ENCODE measurements at places on chromosomes 4 and X. TPM values are rescaled to one million over a fixed set of nuclear protein-coding genes. Genes with fewer than 3 reads are reported as not detected.

The ADAM29 gene
- total RNA-seq, result not detected

The SLC4A4 gene
- total RNA-seq, result 0.15 TPM

The CT45A2 gene
- total RNA-seq, result not detected

The FAM9B gene
- not detected for total RNA-seq

The GYPB gene
- total RNA-seq, result not detected

The MAGEA10 gene
- not detected for total RNA-seq

The CT83 gene
- total RNA-seq, result not detected

The POLN gene
- 2.1 TPM for total RNA-seq

DNA sequence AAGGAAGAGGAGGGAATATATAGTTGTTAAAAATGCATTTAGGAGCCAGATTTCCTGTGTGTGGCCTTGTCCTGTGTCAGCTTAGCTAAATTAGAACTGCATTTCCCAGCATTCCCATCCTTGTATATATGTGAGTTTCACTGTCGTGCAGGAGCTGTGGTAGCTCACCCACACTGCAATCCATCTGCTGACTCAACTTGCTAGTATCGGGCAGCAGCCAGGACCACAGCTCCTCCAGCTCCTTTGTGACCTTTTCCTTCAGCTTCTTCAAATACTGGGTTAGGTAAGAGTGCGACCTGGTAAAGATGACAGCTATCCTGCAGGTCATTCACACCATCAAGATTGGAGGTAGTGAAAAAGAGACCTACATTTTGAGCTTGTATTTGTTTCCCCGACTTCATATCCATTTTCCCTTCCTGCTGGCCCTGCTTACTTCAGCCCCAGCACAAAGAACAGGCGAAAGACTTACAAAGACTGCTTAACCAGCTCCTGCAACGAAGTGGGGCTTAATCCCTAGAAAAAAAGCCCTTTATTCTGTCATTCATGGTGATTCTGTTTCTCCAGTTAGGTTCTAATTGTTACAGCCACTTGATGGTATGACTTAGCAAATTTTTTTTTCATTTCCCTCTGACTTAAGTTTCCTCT is 11.4 kb downstream of the ASIC5 start:
- no peak for DNase-seq
- H3K36me3 ChIP-seq, result no peaks in the 10 kb centered on the region
- H3K4me1 ChIP-seq, result no peaks in the 10 kb centered on the region
- H3K27ac ChIP-seq, result no peak overlapping the region

- no peaks in the 10 kb centered on the region for H3K27me3 ChIP-seq
- peaks cover 50% of the 10 kb centered on the region for H3K4me1 ChIP-seq
- no peak for DNase-seq
- peak overlapping the region; percentile 76 for H3K4me3 ChIP-seq
- H3K36me3 ChIP-seq, result peaks cover 1% of the 10 kb centered on the region
- H3K27ac ChIP-seq, result peak overlapping the region; percentile 98
Measured at GRCh38 chrX:56762707-56763555, 33.9 kb downstream of the NBDY start.

DNA sequence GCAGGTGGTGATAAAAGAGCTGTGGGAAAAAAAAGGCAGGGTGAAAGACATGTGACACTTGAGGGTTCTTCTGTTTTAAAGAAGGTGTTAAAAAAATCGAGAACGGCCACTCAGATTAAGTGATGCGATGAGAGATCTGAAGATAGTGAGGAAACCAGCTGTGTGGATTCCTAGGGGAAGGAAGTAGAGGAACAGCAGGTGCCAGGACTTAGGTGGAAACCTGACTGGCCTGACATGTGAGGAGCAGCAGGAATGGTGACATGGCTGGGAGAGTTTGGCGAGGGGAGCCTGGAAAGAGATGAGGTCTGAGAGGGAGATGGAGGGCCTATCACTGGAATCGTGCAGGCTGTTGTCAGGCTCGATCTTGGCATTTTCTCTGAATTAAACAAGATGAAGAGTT is 55.5 kb downstream of the BMPR1B start:
- H3K27me3 ChIP-seq, result peaks cover 2% of the 10 kb centered on the region
- no peak overlapping the region for H3K4me3 ChIP-seq
- no peaks in the 10 kb centered on the region for H3K4me1 ChIP-seq
- no peak overlapping the region for H3K27ac ChIP-seq
- H3K36me3 ChIP-seq, result no peaks in the 10 kb centered on the region

- H3K4me3 ChIP-seq, result peak overlapping the region; percentile 91
- peaks cover 35% of the 10 kb centered on the region for H3K4me1 ChIP-seq
- peak overlapping the region; percentile 85 for H3K27ac ChIP-seq
- H3K36me3 ChIP-seq, result peaks cover 7% of the 10 kb centered on the region
- DNase-seq, result peak; percentile 34
Measured at GRCh38 chr4:153345012-153345981, 809 bp downstream of the MND1 start.

DNA sequence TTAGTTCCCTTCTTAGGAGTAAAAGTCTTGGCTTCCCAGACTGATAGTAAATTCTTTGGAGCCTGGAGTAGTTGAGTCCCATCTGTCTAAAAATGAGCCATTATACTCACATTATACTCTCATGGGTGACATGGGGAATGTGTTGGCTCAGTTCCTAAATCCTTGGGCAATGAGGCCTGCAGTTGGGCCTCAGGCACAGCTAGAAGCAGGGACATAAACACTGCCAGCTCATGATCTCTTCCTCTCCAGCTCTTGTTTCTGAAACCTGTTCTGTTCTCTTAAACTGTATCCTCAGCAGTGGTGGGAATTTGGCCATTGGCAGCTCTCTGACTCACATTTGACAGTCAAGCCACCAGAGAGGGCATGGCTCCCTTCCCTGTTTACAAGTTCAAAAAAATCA is 212.5 kb downstream of the SPATA18 start:
- H3K4me1 ChIP-seq, result no peaks in the 10 kb centered on the region
- no peak overlapping the region for H3K27ac ChIP-seq
- H3K27me3 ChIP-seq, result no peaks in the 10 kb centered on the region
- H3K4me3 ChIP-seq, result no peak overlapping the region
- H3K36me3 ChIP-seq, result no peaks in the 10 kb centered on the region
- DNase-seq, result no peak

DNA sequence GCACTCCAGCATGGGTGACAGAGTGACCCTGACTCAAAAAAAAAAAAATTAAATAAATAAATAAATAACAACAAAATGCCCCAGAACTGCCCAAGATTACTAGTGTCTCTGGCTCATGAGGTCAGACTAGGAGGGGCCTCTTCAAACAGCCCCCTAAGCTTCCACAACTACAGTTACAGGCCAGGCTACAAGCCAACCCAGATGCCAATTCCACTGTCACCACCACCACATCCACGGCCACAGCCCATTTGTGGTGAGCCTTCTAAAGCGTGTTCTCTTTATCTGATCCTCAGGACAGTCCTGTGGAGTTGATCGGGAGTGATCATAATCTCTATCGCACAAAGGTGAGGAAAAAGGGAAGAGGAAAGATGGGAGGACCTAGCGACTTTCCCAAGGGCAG is 36.6 kb downstream of the IGFBP7 start:
- no peak overlapping the region for H3K27ac ChIP-seq
- no peak for DNase-seq

- H3K27ac ChIP-seq, result peak overlapping the region; percentile 44
- no peak for DNase-seq
Measured at GRCh38 chr4:174324725-174325124, 41.0 kb downstream of the CEP44 start.

GRCh38 chr4:15702941-15703403 is at the start of gene BST1:
Gene BST1, plus strand, starts transcription at chr4:15703065. Its CDS starts 80 bp downstream, at chr4:15703145.
- no peaks in the 10 kb centered on the region for H3K4me1 ChIP-seq
- H3K27ac ChIP-seq, result no peak within 1 kb of the TSS
- H3K4me3 ChIP-seq, result peak within 1 kb of the TSS; percentile 87
- H3K36me3 ChIP-seq, result no peaks in the 10 kb centered on the region
- peak; percentile 41 for DNase-seq

GRCh38 chr4:142272452-142272851 is 573.6 kb downstream of the INPP4B start:
- peaks cover 3% of the 10 kb centered on the region for H3K36me3 ChIP-seq
- H3K4me1 ChIP-seq, result peaks cover 6% of the 10 kb centered on the region
- H3K4me3 ChIP-seq, result no peak overlapping the region
- no peak overlapping the region for H3K27ac ChIP-seq
- no peaks in the 10 kb centered on the region for H3K27me3 ChIP-seq

GRCh38 chr4:42555828-42556227 is 101.1 kb downstream of the ATP8A1 start:
- H3K4me1 ChIP-seq, result no peaks in the 10 kb centered on the region
- H3K4me3 ChIP-seq, result no peak overlapping the region
- DNase-seq, result no peak
- H3K36me3 ChIP-seq, result peaks cover 2% of the 10 kb centered on the region
- no peaks in the 10 kb centered on the region for H3K27me3 ChIP-seq

GRCh38 chrX:104854188-104854587 is 288.2 kb downstream of the IL1RAPL2 start:
- H3K4me3 ChIP-seq, result no peak overlapping the region
- no peak overlapping the region for H3K27ac ChIP-seq
- H3K27me3 ChIP-seq, result peaks cover 1% of the 10 kb centered on the region
- no peak for DNase-seq

GRCh38 chr4:153649572-153649991 is 34.5 kb upstream of the TLR2 start:
- no peak overlapping the region for H3K27ac ChIP-seq
- H3K4me3 ChIP-seq, result no peak overlapping the region
- no peaks in the 10 kb centered on the region for H3K36me3 ChIP-seq

DNA sequence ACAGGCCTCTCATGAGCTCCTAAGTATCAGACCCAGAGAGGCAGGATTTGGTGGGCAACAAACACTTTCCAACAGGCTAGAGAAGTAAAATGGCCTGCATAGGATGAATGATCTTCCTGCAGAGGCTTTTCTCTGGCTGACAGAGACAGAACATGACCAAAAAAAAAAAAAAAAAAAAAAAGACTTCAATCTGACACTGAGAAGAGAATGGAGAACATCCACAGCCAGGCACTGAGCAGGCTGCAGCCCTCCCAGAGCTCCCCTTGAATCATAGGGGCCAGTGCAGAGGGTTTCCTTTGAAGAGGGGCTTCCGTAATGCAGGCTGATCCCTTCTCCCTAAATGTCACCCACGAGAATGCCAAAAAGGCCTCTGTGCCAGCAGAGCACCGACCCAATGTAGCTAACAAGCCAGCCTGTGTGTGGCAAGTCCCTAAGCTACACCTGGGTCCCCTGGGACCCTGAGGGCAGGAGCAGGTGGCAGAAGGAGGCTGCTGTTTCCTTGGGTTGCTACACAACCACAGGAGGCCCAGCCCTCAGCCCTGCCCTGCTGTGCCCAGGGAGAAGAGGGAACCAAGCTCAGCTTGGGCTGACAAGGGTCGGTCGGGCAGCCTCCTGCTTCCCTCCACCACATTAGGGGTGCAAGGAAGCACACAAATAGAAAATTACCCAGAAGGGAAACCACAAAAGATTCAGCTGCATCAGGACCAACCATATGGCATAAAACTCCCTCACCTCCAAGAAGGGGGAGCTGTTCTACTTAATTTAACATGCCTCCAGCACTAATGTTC is 55.6 kb downstream of the MAP7D2 start:
- no peak overlapping the region for H3K4me3 ChIP-seq
- peaks cover 8% of the 10 kb centered on the region for H3K4me1 ChIP-seq
- no peaks in the 10 kb centered on the region for H3K36me3 ChIP-seq

- no peaks in the 10 kb centered on the region for H3K4me1 ChIP-seq
- H3K4me3 ChIP-seq, result no peak overlapping the region
- H3K27ac ChIP-seq, result no peak overlapping the region
- H3K36me3 ChIP-seq, result no peaks in the 10 kb centered on the region
Measured at GRCh38 chr4:115515366-115515765, 401.9 kb upstream of the NDST4 start.

DNA sequence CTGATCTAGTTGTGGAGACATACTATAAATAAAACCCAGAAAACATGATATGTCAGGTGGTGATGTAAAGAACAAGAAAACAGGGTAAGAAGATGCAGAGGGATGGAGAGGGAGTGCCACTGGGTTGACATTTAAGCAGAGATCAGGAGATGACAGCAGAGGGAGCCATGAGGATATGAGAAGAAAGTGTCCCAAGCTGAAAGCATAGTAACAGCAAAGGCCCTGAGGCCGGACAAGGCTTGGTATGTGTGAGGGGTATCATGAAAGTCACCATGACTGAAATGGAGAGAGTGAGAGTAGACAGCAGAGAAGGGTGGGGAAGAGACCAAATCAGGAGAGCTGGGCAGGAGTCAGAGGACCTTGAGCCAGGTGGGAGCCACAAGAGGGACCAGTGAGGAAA is 3.4 kb downstream of the GPKOW start:
- H3K27ac ChIP-seq, result peak overlapping the region; percentile 71
- DNase-seq, result no peak
- H3K4me3 ChIP-seq, result peak overlapping the region; percentile 69
- H3K36me3 ChIP-seq, result peaks cover 39% of the 10 kb centered on the region
- H3K27me3 ChIP-seq, result no peaks in the 10 kb centered on the region
- peaks cover 40% of the 10 kb centered on the region for H3K4me1 ChIP-seq

DNA sequence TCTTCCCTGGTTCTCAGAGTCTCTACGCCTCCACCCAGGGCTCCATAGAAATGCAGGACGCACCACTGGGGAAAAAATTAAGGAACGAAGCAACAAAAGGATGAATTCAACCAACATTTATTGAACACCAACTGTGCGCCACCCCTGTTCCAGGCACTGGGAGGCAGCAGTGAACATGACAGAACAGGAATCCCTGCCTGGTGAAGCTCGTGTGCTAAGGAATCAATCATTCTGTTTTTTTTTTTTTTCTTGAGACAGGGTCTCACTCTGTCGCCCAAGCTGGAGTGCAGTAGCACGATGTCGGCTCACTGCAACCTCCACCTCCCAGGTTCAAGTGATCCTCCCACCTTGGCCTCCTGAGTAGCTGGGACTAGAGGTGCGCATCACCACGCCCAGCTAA is 1.9 kb upstream of the FTSJ1 start:
- peaks cover 29% of the 10 kb centered on the region for H3K4me1 ChIP-seq
- no peak overlapping the region for H3K4me3 ChIP-seq
- H3K27ac ChIP-seq, result no peak overlapping the region
- H3K36me3 ChIP-seq, result peaks cover 12% of the 10 kb centered on the region

DNA sequence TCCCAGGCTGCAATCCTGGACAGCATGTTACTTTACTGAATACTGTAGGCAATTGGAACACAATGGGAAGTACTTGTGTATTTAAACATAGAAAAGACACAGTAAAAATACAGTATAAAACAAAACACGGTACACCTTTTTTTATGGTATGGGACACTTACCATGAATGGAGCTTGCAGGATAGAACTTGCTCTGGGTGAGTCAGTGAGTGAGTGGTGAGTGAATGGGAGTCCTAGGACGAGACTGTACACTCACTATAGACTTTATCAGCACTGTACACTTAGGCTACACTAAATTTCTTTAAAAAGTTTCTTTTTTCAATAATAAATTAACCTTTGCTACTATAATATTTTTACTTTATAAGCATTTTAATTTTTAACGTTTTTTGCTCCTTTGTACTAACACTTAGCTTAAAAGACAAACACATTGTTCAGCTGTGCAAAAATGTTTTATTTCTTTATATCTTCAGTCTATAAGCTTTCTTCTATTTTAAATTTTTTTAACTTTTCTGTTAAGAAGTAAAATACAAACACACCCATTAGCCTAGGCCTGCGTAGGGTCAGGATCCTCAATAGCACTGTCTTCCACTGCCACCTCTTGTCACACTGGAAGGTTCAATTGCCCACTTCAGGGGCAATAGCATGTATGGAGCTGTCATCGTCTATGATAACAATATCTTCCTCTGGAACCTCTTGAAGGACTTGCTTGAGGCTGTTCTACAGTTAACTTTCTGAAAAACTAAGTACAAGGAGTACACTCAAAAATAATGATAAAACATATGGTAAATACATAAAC is 293.5 kb upstream of the FSTL5 start:
- no peaks in the 10 kb centered on the region for H3K4me1 ChIP-seq
- H3K4me3 ChIP-seq, result no peak overlapping the region
- DNase-seq, result no peak
- no peaks in the 10 kb centered on the region for H3K27me3 ChIP-seq

GRCh38 chr4:158033416-158034120 is 139.3 kb downstream of the GASK1B start:
- no peak overlapping the region for H3K4me3 ChIP-seq
- no peak for DNase-seq
- no peaks in the 10 kb centered on the region for H3K36me3 ChIP-seq
- no peak overlapping the region for H3K27ac ChIP-seq
- H3K27me3 ChIP-seq, result no peaks in the 10 kb centered on the region

Data from activated T-helper 1 cell treated with anti-CD3 and anti-CD28 coated beads, Interleukin-12 subunit alpha, Interleukin-12 subunit beta, Interleukin-2, Interleukin-4 antibody, amounts not matched to agents 30 ng/mL and 10 ng/mL and 1 ng/mL, durations not matched to agents 14 hours and 24 hours and 36 hours (primary cell).